Stimulated activated CD4-positive, alpha-beta T cell treated with anti-CD3 and anti-CD28 coated beads, Interleukin-4, amount 100 ng/mL, for 48 hours (primary cell): ENCODE measurements at places on chromosomes 11 and 22.

DNA sequence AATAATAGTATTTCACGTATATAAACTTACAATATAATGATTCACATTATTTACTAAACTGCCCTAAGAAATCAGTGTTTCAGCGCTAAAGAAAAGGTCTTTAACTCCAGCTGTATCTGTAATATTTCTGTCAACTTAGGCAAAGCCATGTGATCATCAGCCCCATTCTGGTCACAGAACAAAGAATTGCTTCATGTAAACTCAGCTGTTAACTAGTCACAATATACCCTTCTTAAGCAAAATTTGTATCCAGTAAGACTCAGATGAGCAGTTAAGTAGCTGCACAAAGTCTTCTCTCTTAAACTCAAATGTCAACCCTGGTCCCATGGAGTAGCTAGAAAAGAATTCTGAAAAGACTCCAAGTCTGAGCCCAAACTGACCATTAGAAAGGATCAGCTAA, 26.6 kb downstream of the HPS5 start:
- DNase-seq, result no peak

DNA sequence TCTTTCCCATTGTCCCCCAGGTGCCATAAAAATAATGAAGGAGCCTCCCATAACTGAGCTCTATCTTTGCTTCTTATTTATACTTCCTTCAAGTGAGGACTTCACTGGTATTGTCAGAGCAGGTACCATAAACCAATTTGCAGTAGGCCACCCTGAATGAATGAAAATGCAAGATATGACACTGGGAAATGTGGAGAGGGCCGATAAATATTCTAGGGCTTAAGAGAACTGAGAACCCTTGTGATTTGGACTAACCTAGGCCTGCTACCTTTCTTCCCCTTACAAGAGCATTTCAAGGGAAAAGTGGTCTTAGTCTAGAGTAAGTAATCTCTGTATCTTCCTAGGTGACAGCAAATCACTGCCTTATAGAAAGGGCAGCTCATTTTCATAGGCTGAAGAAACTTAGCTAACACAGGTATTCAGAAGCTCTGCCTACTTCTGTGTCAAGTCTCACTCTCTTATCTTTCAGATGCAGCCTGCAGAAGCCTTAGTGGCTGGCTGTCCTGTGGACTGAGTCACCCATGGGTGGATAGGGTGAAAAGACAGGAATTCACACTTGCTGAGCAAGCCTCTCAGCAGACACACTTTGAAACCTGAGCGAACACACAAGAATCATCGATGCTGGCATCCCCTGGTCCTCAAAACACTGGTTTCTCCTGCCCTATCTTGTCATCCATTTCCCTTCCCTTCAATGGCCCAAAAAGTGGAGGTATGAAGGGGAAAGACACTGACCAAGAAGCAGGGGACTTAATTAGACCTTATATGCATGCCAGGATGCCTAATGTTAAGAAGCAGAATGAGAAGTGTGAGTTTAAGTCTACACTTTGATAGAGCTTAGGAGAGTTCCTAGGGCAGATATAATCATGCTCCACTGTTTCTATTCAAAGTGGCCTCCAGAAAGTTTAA, 15.2 kb downstream of the NRIP3 start:
- no peak for DNase-seq

DNA sequence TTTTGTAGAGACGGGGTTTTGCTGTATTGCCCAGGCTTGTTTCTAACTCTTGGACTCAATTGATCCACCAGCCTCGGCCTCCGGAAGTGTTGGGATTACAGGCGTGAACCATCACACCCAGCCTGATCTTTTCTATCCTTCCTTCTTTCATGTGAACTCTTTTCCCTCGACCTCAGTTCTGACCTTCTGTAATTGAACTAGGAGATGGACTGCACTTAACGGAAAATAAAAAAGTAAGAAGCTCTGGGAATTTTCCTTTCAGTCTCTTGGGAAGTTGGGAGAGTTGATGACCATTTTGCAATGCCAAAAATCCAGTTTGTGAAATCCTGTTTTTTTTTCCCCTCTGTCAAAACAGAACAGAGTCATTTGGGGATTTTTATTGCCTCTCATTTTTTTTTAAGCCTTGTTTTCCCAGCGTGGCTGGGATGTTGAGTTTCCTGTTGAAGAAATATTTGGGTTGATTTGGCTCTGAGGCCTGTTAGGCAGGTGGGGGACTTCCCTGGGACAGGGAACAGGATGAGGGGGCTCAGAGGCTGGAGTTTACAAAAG, 26.9 kb upstream of the CYB5R3 start:
- no peak for DNase-seq

DNA sequence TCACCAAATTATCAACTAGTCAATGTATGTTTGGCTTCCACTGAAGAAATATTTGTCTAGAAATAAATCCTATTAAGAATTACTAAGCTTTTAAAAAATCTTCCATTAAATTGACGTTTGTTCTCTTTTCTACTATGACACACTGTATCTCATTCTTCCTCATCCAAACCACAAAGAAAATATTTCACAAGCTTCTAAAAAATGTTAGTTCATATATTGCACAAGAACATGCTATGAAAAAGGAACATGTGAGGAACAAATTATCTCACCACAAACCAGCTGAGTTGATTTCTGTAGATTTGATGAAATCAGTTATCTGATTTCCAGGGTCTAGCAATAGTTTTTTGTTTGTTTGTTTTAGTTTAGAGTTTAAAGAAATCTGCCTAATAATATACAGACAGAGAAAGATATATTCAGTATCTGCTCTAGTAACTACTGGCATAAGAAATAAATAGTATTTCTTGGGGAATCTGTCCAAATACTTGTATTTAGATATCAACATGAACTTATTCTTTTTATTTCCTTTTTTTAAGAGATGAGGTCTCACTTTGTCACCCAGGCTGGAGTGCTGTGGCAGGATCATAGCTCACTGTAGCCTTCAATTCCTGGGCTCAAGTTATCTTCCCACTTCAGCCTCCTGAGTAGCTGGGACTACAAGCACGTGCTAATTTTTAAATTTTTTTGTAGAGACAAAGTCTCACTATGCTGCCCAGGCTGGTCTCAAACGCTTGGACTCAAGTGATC, 161.7 kb downstream of the ATG16L2 start:
- no peak for DNase-seq

GRCh38 chr22:16838073-16838472, 12.9 kb upstream of the XKR3 start:
- no peak for DNase-seq

- DNase-seq, result no peak
These were observed 91.5 kb downstream of the MIAT start for GRCh38 chr22:26748845-26749244.

DNA sequence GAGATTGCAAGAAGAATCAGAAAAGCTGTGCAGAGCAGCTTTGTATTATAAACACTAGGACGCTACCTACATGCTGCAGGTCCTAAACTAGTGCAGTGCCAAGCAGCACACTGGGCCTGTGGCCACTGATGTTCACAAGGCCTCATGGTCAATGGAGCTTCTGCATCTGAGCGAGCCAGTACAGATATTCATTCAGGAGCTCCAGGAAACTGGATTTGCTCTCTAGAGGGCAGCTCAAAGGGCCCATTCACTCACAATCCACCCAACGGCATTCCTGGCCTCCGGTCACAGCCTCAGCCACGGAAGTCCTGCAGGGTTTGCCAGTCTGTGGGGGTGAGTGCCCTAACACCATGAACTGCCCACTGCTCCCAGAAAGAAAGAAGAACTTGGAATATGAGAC, 5.8 kb upstream of the TBC1D10A start:
- no peak for DNase-seq

DNA sequence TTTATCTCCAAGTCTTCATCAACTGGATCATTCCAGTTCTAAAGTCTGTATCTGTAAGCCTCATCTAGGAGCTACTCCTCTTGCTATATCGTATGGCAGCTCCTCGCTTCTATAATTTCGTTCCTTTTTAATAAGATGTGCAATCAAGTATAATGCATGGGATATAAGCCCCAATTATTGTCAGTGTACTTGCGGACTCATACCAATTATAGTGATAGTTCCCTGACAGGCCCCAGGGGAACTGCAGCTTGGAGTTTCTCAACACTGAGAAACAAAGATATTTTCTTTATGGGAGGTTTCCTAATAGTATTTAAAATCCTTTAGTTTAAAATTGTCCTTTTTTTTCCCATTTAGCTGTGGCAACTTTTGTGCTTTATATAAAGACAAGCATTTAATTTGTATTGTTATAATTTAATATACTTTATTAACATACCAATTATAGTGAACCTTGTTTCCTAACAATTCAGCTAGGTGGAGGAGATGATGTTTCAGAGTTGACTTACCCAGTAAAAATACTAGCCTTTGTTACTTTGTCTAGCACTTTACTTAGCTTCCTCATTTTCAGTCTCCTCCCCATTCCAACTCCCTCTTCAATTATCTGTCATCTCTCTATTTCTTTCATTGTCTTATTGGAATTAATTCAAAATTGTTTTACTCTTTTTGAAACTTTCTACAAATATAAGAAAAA, 25.3 kb upstream of the DDX17 start:
- DNase-seq, result no peak

DNA sequence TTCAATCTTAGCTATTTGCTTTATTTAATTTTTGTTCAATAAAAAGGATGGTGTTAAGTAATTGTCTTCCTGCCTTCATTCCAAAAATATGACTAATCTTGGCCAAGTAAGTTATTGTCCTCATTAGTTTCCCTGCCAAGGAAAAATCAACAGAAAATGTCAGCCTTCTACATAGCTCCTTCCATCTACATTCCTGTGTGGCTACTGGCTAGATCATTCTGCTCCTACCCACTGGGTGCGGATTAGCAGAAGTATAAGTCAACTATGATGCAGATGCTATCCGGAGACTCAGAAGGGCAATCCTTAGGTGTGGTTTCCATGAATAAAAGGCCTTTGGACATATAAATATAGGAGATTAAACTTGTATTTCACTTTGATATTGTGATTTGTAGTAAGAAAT, 154.4 kb downstream of the SBF2 start:
- DNase-seq, result no peak

GRCh38 chr22:40020956-40021355, 26.2 kb downstream of the FAM83F start:
- DNase-seq, result no peak

DNA sequence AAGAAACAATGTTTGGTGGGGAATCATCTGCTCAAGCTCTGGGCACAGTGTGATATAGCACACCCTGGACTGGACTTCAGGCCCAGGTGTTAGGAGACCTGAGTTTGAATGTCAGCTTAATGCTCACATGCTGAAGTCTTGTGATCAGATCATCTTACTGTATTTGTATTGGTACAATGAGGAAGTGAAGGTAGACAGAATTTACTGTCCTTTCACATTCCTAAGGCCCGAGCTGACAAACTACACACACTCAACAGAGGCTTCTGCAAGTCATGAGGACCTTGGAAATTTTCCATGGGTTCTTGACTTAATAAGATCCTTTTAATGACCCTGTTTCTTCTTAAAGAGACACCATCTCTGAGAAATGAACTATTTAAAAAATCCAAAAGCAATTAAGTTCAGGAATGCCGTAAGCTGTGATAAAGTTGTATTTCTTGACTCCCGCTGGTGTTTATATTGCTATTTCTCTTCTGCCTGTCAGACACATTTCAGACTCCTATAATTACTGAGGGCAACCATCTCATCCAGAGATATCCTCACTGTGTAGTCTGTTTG, 802.0 kb downstream of the DLG2 start:
- DNase-seq, result no peak
